ENCODE measurements at places on chromosomes 2 and 18.

- peak; percentile 70 for DNase-seq
Observed at GRCh38 chr2:23456881-23457760, 72.1 kb downstream of the KLHL29 start.

- DNase-seq: no peak
Observed at GRCh38 chr2:235324324-235324723, 169.5 kb upstream of the AGAP1 start.

DNA sequence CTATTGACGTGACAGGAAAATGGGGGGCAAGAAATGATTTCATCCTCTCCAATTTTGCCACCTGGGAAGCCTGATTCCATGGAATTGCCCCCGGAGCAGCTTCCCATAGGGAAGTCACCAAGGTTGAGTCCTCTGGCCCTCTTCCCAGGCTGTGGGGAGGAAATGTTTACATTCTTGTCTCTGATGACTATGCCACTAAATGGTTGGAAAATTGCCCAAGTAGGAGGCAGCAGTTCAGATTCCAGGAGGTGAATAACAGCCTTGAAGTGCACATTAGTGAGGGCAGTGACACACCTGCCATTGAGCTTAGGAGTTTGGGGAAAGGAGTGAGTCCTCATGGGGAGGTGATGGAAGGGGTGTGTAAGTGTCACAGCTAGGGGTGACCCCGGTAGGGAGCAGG, 449.2 kb upstream of the DCC start:
- no peak for DNase-seq

DNA sequence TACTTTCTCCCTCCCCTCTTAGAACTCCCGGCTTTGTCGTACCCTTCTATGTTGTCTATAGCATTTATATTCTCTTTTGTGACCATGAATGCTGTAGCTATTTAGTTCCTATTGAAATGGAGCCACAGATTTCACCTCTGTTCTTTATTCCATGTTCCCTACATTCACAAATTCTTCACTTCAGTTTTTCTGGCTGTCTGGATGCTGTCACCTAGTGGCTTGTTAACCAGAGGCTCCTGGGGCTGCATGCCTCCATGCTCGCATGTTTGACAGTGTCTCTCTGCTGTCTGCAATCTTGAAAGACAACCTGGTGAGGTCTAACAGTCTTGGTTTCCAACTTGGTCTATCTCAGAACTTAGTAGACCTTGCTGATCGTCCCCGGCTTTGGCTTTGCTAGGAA, 48.2 kb downstream of the CFAP221 start:
- no peak for DNase-seq

- DNase-seq: peak; percentile 54
Observed at GRCh38 chr18:35778850-35779627, 193.4 kb upstream of the RMP24 start.

DNA sequence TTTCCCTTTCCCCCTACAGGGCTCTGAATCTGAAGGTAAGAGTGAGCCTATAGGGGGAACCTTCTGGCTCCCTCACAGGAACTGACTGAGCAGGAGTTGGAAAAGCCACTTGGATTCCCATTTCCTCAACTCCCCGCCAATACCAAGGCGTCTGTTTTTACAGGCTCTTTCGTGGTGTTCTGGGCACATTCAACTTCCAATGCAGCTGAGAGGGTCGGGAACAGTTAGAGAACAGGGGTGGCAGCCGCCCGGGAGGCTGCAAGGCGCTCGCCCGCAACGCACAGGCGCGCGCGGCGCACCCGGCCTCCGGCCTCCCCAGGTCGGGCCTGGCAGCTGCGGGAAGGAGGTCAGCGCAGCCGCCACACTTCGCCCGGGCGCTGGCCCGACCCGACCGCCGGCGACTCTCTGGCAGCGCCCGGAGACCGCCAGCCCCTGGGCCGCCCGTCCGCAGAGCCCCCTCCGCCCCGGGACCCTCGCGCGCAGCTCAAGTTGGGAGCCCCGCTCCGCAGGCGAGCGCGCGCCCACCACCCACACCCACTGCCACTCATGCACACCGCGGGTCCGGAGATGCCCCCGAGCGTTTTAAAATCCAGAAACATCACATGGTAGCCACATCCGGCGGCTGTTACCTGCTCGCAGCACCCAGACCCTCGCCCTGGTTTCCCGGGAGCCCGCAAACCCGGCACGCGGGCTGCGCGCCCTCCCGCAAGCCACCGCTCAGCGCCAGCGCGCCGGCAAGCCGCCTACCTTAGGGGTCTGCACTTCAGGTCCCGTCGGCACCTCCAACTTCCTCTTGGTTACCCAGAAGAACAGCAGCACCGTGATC, 816 bp downstream of the GALNT14 start:
- peak; percentile 5 for DNase-seq

DNA sequence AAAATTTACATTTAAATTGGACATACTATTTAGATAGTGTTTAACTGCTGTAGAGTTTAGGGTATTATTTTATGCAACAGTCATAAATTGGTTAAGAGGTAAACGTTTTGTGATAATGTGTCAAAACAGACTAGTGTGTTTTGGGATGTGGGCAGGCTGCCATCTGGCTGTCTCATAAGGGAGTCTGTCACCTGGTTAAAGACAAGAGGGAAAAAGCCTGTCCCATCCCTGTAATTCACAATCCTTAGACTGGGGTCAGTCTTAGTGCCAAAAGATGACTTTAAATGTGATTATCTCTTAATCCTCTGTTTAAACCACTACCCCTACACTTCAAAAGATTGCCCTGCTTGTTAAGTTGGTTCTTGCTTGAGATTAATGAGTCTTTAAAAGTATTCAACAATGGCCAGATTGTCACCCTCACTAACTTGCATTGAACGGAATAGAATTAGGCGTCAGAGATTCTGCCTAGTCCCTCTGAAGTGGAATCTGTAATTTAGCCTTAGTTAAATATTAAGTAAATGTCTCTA, 59.2 kb downstream of the SGPP2 start:
- DNase-seq: no peak

All from fibroblast of mammary gland (primary cell).